HuH-7 (cell line): ENCODE measurements at places on chromosomes 5 and 9.

DNA sequence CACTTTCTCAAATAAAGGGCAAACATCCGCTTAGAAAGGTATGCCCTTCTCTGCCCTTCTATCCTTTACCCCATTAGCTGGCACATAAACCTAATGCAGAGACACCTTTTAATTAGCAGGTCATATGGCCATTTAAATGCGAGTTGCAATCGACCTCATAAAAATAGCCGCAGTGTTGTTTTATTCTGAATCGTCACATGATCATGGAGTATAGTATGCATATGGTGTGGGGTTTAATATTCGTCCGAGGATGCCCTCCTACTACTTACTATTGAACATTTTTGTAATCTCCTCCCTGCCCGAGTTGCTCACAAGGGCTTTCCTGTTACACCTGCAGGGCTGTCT lies 72.0 kb downstream of the PIK3R1 start:
- DNase-seq, result no peak

DNA sequence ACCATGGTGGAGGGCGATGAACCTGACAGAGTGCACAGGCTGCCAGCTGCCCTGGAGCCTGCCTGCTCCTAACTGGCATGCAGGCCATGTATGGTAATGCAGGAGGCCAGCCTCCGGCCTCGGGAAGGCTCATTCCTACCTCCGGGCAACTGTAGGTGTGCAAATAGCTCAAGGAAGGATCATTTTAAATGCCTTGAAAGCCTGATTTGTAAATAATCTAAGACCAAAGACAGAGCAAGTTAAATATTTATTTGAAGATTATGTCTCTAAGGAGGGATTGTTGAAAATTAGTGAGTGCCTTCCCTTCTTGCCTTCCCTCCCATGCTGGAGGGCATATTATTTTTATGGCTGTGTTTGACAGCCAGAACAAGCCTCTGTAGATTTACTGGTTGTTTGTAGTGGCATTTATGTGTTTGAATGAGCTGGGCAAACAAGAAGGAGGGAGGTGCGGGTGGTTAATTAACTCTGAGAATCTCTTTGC lies 285.7 kb upstream of the TUT7 start:
- DNase-seq, result peak; percentile 12

- no peak for DNase-seq
Measured at GRCh38 chr9:100064872-100065581, 33.8 kb downstream of the ERP44 start.

DNA sequence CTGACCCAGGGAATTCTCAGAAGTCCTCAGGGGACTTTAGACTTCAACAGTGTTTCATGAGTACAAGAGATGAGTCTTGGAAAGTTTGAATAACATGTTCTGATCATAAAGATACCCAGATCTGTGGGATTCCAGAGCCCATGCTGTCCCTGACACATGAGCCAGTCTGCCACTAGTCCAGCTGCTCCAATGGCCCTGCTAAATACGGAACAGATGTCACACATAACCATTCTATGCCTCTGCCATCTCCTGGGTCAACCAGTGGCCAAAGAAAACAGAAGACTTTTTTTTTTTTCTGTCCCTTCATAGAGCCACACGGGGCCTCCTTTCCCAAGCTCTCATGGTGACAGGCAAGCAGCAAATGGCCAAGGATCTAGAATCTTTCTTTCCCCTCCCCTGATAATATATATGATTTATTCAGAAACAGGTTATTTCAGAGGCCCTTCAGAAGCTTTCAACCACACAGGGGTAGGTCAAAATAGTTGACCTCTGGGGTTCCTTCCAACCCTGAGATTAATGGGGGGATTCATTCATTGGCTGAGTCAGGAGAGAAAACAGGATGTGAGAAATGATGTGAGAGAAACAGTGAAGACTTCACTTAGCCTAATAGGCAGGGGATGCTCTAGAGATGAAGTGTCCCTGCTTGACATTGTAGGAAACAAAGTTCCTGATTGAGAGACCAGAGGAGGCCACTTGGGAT lies 367.7 kb downstream of the CDK5RAP2 start:
- no peak for DNase-seq

GRCh38 chr5:107602896-107603295 lies 67.8 kb downstream of the EFNA5 start:
- DNase-seq, result no peak
